ENCODE measurements at places on chromosomes 1 and 21. TPM values are rescaled to one million over a fixed set of nuclear protein-coding genes. Genes with fewer than 3 reads are reported as not detected.

GRCh38 chr1:117830222-117830621 lies 99.2 kb downstream of the GDAP2 start:
- no peak for DNase-seq
- H3K4me3 ChIP-seq = no peak overlapping the region
- H3K4me1 ChIP-seq = peaks cover 5% of the 10 kb centered on the region
- no peaks in the 10 kb centered on the region for H3K27me3 ChIP-seq
- no peaks in the 10 kb centered on the region for H3K36me3 ChIP-seq

DNA sequence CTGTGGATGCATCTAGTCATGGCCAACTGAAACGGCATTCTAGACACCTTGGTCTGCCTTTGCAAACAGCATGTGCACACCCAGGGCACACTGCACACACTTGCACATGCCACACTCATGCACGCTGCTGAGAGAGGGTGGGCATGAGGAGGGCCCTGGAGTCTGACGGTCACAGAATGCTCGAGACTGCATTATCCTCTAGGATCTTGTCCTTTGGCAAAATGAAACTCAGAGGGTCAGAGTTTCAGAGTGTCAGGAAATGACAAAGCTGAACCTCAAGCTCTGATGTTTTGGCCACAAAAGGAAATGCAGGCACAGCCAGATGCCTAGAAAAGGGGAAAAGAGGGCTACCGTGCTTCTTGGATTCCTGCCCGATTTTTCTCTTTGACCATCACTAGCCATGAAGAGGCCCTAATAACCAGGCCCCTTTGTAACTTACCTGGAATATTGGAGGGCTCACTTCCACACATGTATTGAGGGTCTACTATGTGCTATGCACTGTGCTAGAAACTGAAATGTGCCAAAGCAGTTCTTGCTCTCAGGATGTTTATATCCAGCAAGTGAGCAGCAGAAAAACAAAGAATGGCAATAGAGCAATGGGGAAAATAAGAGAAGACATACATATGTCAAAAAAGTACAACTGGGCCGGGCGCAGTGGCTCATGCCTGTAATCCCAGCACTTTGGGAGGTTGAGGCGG lies 65.4 kb downstream of the TOMM20 start:
- H3K27ac ChIP-seq = no peak overlapping the region
- H3K36me3 ChIP-seq = no peaks in the 10 kb centered on the region
- H3K4me1 ChIP-seq = peaks cover 3% of the 10 kb centered on the region

- H3K27ac ChIP-seq = no peak overlapping the region
- H3K4me1 ChIP-seq = peaks cover 15% of the 10 kb centered on the region
- no peaks in the 10 kb centered on the region for H3K27me3 ChIP-seq
- no peaks in the 10 kb centered on the region for H3K36me3 ChIP-seq
- no peak for DNase-seq
- H3K4me3 ChIP-seq = no peak overlapping the region
These were observed 31.0 kb downstream of the KANK4 start for GRCh38 chr1:62288224-62288623.

GRCh38 chr1:102800406-102800805 lies 307.9 kb downstream of the COL11A1 start:
- no peaks in the 10 kb centered on the region for H3K36me3 ChIP-seq
- no peak overlapping the region for H3K27ac ChIP-seq
- H3K4me3 ChIP-seq = no peak overlapping the region
- no peaks in the 10 kb centered on the region for H3K4me1 ChIP-seq
- H3K27me3 ChIP-seq = no peaks in the 10 kb centered on the region
- no peak for DNase-seq

DNA sequence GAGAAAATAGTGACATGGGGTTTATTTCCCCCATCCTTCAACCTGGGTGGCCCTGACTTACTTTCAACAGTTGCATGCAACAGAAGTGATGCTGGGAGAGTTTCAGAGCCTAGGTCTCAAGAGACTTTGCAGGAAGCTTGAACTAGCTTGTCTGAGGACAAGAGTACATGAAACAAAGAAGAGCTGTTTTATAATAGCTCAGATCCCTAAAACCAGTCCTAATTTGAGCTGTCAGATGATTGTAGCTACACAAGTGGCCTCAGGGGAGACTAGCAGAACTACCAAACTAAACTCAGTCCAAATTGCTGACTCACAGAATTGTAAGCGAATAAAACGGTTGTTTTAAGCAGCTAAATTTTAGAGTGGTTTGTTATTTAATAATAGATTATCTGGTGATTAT lies 17.1 kb downstream of the RC3H1 start:
- H3K27me3 ChIP-seq = no peaks in the 10 kb centered on the region
- no peaks in the 10 kb centered on the region for H3K36me3 ChIP-seq
- no peak overlapping the region for H3K27ac ChIP-seq
- no peak for DNase-seq

DNA sequence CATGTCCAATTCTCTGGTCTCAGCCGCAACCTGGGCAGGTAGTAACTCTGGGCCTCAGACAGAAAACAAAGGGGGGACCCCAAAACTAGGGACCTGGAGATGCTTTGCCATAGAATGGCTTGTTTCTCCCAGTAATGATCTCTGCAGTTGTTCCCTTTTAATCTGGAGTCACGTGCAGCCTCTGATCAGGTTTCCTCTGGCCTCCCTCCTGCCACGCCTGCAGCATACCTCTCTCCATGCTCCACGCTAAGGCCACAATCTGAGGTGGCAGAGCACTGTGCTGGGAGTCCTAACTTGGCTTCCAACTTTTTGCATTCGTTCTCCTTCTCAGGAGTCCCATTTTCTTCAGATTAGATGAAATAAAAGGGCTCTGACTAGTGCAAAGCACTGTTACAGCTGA lies 1.9 kb downstream of the PABPC4 start:
- H3K27ac ChIP-seq = peak overlapping the region; percentile 79
- H3K4me1 ChIP-seq = peaks cover 14% of the 10 kb centered on the region
- H3K27me3 ChIP-seq = no peaks in the 10 kb centered on the region
- DNase-seq = peak; percentile 38
- H3K4me3 ChIP-seq = peak overlapping the region; percentile 96

GRCh38 chr21:46078322-46078977 lies 19.5 kb upstream of the COL6A2 start:
- no peak overlapping the region for H3K4me3 ChIP-seq
- no peaks in the 10 kb centered on the region for H3K36me3 ChIP-seq
- H3K4me1 ChIP-seq = peaks cover 6% of the 10 kb centered on the region
- no peak overlapping the region for H3K27ac ChIP-seq

DNA sequence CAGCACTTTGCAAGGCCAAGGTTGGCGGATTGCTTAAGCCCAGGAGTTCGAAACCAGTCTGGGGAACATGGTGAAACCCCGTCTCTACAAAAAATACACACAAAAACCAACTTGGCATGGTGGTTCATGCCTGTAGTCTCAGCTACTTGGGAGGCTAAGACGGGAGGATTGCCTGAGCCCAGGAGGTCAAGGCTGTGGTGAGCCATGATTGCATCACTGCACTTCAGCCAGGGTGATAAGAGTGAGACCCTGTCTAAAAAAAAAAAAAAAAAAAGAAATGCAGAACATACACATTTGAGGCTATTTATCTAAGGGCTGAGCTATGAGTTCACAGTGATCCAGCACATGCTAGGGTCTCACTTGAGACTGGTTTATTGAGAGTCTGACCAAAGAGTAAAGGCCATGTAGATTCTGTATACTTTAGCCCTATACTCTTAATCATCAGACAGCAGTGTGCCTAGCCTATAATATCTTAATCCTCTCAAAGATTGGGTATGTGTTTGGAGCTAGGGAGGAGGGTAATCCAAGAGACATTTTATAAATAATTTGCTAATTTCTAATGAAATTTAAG lies 23.9 kb downstream of the RNF2 start:
- H3K4me3 ChIP-seq = no peak overlapping the region
- peaks cover 4% of the 10 kb centered on the region for H3K4me1 ChIP-seq
- H3K27ac ChIP-seq = no peak overlapping the region
- no peaks in the 10 kb centered on the region for H3K27me3 ChIP-seq
- H3K36me3 ChIP-seq = no peaks in the 10 kb centered on the region

GRCh38 chr21:41630917-41631316 lies 123.0 kb upstream of the TMPRSS2 start:
- DNase-seq = no peak
- no peak overlapping the region for H3K27ac ChIP-seq
- H3K4me1 ChIP-seq = no peaks in the 10 kb centered on the region

GRCh38 chr1:221494670-221495069 lies 247.2 kb downstream of the DUSP10 start:
- no peaks in the 10 kb centered on the region for H3K27me3 ChIP-seq
- no peak overlapping the region for H3K4me3 ChIP-seq
- no peak for DNase-seq
- H3K4me1 ChIP-seq = no peaks in the 10 kb centered on the region

The VASH2 gene
- 30.9 TPM for total RNA-seq

The NLRP3 gene
- 1.4 TPM for total RNA-seq

The RIPPLY3 gene
- 0.47 TPM for total RNA-seq

The CLCA4 gene
- 0.63 TPM for total RNA-seq

The FCGR3A gene
- total RNA-seq = 5.5 TPM

The CDC7 gene
- total RNA-seq = 15.5 TPM

The PAQR6 gene
- total RNA-seq = 10.5 TPM

The SLC44A5 gene
- 4.9 TPM for total RNA-seq

All from testis (tissue), 5 donors.